SK-N-SH (cell line): ENCODE measurements at places on chromosomes 12 and 14. TPM values are rescaled to one million over a fixed set of nuclear protein-coding genes. Genes with fewer than 3 reads are reported as not detected.

Gene TMTC2
- 4.1 and 6.0 TPM in 2 replicates for polyA plus RNA-seq

DNA sequence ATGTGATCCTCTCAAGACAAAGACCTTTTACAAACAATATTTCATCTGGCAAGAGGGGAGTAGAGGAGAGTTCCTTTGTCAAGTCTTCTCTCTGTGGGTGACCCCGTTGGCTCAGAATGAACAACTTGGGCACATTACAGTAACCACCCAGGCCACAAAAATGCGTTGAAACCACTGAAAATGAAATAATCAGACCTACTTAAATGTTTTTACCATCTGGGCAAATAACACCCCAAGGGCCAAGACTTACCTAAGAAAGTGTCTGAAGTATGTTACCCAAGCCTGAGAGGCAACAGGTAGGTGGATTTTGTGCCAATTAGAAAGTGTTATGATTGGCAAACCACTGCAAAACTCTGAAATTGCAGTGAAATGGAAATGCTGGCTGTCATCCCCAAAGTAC, 1.3 kb downstream of the TC2N start:
- no peak for DNase-seq
- no peak overlapping the region for H3K27ac ChIP-seq
- peaks cover 11% of the 10 kb centered on the region for H3K36me3 ChIP-seq
- no peak overlapping the region for H3K4me3 ChIP-seq
- H3K4me1 ChIP-seq, result no peaks in the 10 kb centered on the region

DNA sequence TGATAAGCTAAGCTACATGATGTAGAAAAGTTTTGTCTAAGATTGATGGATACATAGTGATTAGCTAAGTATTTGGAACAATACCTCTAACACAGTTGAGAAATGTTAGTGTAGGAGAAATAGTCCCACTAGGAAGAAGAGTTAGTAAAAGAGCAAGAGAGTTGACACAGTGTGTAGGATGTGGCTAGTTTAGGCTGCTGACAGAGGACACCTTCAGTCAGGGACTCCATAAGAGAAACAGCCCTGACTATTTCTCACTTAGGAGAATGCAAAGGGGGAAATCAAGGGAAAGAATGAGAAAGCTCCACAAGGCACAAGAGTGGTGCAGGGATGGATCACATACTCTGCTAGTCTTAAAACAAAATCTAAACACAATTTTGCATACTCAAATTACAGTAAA, 613.7 kb downstream of the SLC16A7 start:
- no peak overlapping the region for H3K4me3 ChIP-seq
- no peaks in the 10 kb centered on the region for H3K36me3 ChIP-seq
- no peaks in the 10 kb centered on the region; the same call in 1 of the 2 replicates for H3K4me1 ChIP-seq
- no peaks in the 10 kb centered on the region for H3K27me3 ChIP-seq
- no peak for DNase-seq

Gene TAS2R9
- polyA plus RNA-seq, result not detected in 2 replicates

DNA sequence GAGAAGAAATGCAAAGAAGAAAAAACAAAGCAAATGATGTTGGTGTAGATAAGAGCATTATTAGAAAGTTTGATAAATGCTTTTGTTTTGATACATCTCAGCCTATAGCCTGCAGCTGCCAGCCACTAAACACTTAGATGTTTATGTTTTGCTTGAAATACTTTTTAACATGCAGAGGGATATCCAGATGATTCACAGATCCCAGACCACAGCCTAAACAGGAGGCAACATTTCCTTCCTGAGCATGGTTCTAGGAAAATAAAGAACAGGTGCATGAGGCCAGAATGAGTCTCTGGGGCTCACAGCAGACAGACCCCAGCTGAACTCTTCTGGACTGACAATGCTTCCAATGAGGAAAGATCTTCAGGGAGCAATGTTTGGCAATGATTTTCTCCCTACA, 103.7 kb upstream of the EEA1 start:
- H3K4me3 ChIP-seq, result no peak overlapping the region
- H3K27me3 ChIP-seq, result no peaks in the 10 kb centered on the region
- DNase-seq, result no peak
- no peaks in the 10 kb centered on the region for H3K36me3 ChIP-seq
- no peak overlapping the region for H3K27ac ChIP-seq
- H3K4me1 ChIP-seq, result no peaks in the 10 kb centered on the region

- peak overlapping the region; percentile 16; the same call in 1 of the 2 replicates for H3K27ac ChIP-seq
- H3K4me1 ChIP-seq, result no peaks in the 10 kb centered on the region; the same call in 1 of the 2 replicates
- peaks cover 6% of the 10 kb centered on the region for H3K36me3 ChIP-seq
- no peaks in the 10 kb centered on the region for H3K27me3 ChIP-seq
- no peak overlapping the region for H3K4me3 ChIP-seq
Observed at GRCh38 chr14:35553808-35554207, 19.8 kb downstream of the INSM2 start.

Gene CLEC1B
- not detected in 2 replicates for polyA plus RNA-seq
